ENCODE measurements at places on chromosomes 12 and 14.

GRCh38 chr14:96105926-96106441 is 66.8 kb downstream of the C14orf132 start:
- no peak for DNase-seq

DNA sequence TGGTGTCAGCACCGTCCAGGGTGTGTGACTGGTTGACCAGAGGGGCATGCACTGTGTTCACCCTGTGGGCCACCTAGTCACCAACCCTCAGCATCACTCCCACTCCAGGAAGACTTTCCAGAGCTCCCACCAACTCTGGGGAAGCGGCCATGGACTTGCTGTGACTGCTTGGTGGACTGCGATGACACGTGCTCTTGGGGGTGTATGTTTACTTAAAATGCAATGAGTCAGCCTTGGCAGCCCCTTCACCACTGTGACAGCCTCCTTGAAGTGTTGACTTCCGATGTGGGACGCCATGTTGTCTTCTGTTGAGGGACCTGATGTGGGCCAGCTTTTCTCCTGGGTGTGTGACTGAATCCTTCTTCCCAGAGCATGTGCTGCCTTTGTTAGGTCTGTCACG is 151.1 kb upstream of the RTL1 start:
- DNase-seq: no peak

DNA sequence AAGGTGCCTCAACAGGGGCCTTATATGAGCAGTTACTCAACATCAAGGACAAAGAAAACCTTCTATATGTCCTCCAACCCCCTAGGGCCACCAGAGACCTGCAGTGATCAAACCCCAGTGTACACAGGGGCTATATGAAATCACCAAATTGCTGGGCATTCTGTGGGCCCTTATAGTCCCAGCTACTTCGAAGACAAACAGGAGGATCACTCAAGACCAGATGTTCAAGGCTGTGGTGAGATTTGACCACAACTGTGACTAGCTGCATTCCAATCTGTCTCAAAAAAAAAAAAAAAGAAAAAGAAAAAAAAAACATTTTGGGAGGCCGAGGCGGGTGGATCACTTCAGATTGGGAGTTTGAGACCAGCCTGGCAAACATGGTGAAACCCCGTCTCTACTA is 51.0 kb upstream of the PRB2 start:
- DNase-seq: no peak

GRCh38 chr12:80892597-80893445 is 44.9 kb downstream of the LIN7A start:
- no peak for DNase-seq

GRCh38 chr12:25552681-25553080 is 402 bp downstream of the LMNTD1 start:
- no peak for DNase-seq

GRCh38 chr14:88542857-88543795 is 11.7 kb downstream of the PTPN21 start:
- DNase-seq: no peak

DNA sequence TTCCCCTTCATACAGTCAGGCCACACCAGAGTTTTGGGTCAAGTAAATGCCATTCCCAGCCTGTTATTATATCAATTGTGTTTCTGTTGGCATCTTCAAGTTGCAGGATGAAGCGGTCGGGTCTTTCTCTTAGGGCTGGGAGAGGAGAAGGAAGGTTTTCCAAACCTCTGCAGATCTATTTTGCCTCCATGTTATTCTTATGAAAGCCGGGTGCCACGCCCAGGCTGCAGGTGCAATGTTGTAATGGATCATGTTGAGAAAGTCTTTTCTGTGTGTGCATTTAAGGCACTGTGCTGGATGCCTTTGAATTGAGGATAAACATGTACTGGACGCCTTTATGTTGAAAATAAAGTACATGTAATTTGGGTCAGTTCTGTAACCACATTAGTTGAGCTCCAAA is 164.4 kb upstream of the HIF1A start:
- no peak for DNase-seq

DNA sequence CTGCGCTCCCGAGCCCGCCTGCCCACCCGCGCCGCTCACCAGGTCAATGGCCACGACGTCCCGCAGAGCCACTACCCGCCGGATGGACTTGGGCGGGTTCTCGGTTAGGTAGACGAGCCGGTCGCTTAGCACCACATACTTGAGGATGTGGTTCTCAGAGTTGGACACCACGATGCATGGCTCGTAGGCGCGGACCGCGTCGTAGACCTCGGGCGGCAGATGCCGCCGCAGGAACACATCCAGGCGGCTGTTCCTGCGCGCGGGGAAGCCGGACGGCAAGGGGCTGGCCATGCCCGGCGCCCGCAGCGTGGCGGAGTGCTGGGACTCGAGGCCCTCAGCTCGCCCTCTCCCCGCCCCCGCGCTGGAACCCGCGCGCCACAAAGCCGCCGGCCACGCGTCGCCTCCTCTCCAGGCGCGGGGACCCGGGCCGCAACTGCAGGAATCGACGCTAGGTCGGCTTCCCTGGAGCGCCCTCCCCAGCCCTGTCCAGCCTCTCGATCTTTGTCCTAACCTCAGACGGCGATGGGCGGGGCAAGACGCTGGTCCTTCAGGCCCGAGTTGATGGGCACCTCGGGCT is at the start of gene C12orf56:
TSS of gene C12orf56 (minus strand) at position 484 of the 577 bp plus-strand sequence. CDS start at position 291, 193 bp downstream.
- DNase-seq: peak; percentile 17

DNA sequence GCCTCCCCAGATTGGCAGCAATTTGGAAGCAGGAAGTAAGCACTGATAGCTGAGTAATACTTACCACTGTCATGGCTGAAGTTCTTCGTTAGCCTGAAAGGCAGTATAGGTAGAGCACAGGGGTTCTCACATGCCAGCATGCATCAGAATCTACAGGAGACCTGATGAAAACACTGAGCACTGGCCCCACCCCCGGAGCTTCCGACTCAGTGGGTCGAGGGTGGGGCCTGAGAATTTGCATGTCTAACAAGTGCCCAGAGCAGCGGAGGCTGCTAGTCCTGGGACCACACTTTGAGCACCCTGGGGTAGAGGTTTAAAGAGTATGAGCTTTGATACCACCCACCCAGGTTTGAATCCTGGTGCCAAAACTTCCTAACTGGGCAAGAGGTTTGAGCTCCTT is 89.6 kb downstream of the FBXW8 start:
- no peak for DNase-seq

GRCh38 chr12:124075841-124076240 is 102.8 kb downstream of the ZNF664 start:
- DNase-seq: no peak

DNA sequence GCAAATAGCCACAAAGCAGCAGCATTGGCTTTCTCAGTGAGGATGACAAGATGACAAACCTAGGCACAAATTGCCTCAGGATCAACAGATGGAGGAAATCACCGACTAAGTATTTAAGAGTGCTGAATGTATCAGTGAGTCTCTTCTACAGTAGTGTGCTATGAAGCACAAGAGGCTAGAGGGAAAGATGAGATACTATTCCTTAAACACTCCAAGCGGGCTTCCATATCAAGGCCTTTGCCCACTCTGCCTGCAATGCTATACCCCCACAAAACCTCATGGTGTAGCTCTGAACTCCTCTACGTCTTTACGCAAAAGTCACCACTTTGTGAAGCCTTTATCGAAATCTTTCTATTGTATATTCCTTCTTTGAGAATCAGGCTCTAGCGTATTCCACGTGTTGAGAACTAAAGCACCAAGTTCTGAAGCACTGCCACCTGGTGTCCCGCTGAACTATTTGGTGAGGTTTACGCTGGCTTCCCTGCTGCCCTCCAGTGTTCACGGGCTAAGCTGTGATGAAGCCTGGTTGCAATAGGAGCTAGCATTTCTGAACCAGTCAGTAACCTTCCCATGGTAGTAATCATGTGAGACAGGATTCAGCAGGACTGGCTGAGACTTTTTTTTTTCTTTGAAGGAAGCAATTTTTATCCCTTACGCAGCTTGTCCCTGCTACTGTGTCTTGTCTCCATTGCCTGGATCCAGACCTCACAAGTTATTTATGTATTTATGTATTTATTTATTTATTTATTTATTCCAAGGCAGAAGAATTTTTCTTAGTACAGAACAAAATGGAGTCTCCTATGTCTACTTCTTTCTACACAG is 426.5 kb upstream of the OR4E1 start:
- DNase-seq: peak; percentile 54

- DNase-seq: no peak
These were observed 115.6 kb downstream of the PLEKHA5 start for GRCh38 chr12:19245106-19245505.

DNA sequence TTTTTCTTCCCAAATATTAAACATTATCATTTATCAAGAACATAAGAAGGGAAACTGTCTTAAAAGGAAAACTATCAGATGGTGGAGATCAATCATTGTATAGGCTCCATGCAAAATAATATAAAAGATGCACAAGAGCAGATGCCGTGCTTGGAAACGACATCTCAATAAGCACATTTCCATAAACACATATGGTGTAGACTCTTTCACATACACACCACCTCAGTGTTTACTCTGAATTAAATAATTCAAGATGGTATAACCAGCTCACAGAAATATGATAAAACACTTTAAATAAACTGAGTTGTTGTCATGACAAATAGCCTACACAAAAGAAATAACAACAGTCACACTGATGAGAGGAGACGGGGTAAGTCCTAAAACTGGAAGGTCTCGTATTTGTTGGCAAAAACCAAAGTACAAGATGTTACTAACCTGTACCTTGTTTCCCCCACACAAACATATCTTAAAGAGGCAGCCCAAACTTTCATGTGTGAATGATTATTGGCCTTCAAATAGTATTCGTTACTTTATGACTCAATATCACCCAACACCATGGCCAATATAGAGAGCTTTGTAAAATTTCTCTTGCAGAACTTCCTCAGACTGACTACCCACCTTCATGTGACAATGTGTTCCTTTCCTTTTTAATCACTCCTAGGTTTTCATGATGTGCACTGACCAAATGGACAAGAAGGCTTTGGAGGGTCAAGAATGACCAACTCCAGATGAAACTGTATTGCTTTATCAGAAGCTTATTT is 48.6 kb upstream of the TMPO start:
- no peak for DNase-seq

DNA sequence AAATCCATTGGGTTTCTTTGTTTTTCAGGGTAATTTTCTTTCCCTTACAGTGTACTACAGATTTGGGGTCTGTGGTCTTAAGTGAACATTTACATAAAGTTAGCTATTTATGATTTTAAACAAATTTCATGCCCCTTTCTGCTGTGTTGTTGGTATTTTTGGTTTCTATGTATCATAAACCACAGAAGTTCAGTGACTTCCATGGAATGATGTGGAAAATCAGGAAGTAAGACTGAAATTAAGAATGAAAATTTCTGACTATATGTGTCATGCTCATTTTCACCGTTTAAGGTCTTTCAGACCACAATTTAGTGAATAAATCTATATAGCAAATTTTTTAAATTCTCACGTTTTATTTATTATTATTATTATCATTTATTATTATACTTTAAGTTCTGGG is 31.7 kb downstream of the ETV6 start:
- no peak for DNase-seq

DNA sequence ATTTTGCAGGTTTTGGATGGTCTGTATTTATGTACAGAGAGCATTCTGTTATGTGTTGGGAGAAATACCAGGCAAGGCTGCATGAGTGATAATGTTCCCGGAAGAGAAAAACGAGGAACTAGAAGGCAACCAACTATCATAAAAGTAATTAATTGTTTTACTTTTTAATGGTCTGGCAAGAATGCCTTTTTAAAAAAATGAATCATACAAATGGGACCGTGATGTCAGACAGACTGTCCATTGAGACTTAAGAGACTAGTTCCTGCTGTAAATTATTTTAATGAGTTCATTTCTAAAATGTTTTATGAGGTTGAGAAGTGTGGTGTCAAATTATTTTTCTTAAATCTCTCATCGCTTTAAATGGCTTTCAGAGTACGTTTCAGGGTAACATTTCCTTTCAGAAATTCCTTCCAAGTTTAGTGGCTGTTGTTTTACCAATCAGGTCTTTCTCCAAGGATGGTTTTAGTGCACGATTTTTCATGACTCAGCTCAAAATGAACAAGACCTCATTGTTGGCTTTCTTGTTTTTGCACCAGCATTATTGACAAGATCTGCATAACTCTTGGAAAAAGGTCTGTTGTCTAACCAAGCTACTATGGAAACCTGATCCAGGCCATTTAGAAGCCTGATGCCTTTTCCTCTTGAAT is 86.1 kb upstream of the ARHGAP5 start:
- no peak for DNase-seq

GRCh38 chr14:100629098-100629497 is 41.9 kb upstream of the BEGAIN start:
- DNase-seq: no peak

DNA sequence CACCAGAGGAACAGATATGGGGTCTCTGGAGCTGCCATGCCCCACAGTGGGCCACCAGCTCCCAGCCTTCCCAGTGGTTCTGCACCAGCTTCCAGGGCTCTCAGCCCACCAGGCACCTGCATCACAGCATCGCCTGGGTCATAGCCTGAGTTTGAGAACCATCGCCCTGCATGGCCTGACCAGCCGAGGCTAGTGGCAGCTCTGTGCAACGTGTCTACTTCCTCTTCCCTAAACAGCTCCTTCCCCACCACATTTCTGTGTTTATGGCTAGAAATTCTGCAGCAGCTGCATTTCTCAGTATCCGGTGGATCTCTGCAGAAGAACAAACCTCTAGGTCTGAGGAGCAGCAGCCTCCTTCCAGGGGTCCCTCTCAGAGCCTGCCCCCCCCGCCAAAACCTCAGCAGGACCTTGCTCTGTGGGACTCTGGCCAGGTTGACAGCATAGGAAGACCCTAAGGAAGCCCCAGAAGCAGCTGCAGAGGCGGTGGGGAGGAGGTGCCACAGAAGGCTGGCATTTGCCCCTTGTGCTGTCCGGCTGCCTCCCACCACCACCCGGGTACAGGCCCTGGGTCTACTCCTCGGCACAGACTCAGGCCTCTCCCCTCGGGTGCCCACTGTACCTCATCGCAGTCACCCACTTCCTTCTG is 47.7 kb downstream of the PSMA6 start:
- no peak for DNase-seq

GRCh38 chr12:96445691-96446583 is 43.4 kb upstream of the CFAP54 start:
- DNase-seq: peak; percentile 48

GRCh38 chr14:67424539-67424938 is 12.6 kb upstream of the PLEK2 start:
- no peak for DNase-seq

- DNase-seq: no peak
These were observed 45.3 kb downstream of the DGLUCY start for GRCh38 chr14:91159182-91159581.

DNA sequence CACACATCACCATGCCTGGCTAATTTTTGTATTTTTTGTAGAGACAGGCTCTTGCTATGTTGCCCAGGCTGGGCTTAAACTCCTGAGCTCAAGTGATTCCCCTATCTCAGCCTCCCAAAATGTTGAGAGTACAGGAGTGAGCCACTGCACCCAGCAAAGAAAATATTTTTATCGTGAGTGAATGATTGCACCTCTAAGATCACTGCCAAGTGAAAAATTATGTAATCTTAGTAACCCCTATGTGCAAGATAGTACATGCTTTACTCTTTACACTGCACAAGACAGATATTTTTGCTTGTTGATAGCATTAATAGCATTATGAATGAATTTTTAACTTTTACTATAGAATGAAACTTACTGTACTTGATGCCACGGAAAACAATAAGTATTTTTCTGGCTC is 3.4 kb upstream of the MRPS35 start:
- no peak for DNase-seq

All from activated naive CD4-positive, alpha-beta T cell treated with Interleukin-2 at 50 U/mL for 16 hours (primary cell).